ENCODE measurements at places on chromosomes 16 and 17.
A peak's percentile ranks its signal among the peaks of the same experiment; 100 is the strongest.

GRCh38 chr17:80413771-80414507 lies 1.0 kb upstream of the ENDOV start:
- no peak for DNase-seq

DNA sequence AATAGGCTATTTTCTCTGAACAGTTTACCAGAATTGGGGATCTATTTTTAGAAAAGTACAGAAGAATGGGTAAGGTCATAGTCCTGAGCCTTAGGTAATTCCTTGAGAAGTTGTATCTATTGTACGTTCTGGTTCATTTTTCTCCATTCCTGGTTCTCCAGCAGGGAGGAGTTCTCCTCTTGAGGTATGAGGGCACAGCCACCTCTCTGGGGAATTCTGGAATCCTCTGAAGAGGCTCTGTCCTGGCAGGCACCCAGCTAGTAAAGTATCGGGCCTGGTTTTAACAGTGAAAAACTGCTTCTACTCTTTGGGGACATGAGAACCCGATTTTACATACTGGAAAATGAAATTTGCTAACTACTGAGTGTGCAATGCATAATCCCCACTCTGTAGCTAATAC lies 19.6 kb upstream of the PMFBP1 start:
- DNase-seq: no peak

- DNase-seq: no peak
Observed at GRCh38 chr17:7644775-7645174, 6.0 kb upstream of the ATP1B2 start.

- no peak for DNase-seq
Observed at GRCh38 chr16:85639529-85640253, 26.6 kb downstream of the GSE1 start.

DNA sequence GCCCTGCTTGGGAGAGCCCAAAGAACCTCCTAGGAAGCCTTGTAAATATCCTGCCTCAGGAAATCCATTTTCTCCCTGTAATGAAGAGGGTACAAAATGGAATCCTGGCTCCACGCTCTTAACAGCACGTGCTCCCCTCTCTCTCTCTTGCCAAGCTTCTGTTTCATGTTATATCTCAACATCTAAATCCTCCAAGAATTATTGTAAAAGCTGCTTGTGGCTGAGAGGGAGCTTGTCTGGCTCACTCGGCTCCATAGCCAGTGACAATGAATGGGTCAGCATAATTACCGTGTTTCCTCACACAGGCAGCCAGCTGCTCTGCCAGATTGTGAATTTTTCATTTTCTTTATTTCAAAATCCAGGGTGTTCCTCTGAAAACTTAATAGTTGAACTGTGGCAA lies 317.8 kb downstream of the RBFOX1 start:
- no peak for DNase-seq

DNA sequence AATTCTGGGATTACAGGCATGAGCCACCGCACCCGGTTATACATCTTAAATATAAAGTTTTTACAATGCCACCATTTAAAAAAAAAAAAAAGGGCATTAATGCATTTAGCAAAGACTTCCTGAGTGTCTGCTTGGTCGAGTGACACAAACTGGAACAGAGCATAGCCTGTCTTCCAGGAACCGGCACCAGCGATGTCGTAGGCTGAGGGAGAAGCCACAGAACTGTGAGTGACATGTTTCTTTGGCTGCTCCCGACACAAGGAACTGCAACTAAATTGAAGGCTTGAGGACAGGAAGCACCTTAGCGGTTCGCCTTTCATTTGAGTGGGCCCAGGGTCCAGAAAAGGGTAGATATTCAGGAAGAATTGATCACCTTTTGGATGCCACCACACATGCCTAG lies 717.8 kb downstream of the MAF start:
- DNase-seq: no peak

GRCh38 chr16:57141822-57142631 lies 43.8 kb downstream of the PSME3IP1 start:
- DNase-seq: peak; percentile 88

- DNase-seq: no peak
Observed at GRCh38 chr16:84647828-84648594, at the start of gene KLHL36. Gene KLHL36, plus strand, starts transcription at chr16:84648511. Its CDS starts 2,357 bp downstream, at chr16:84650868.

GRCh38 chr16:12434567-12434966 lies 369.1 kb downstream of the CPPED1 start:
- no peak for DNase-seq

DNA sequence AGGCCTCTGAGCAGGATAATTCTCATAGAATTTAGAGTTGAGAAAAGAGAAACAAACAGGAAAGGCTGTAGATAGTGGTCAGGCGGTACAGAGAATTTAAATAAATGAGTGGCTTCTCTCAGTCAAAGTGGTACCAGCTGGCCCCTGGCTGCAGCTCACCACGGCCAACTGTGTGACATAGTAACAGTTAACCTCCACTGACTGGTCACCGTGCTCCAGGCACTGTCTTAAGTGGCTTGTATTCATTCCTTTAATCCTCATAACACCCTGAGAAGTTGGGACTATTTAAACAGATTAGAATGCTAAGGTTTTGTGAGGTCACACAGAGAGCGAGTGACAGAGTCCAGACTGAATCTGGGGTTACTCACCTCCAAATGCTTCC lies 108.9 kb downstream of the GNAO1 start:
- no peak for DNase-seq

GRCh38 chr17:80216473-80217456 lies 3.4 kb downstream of the SGSH start:
- DNase-seq: no peak

DNA sequence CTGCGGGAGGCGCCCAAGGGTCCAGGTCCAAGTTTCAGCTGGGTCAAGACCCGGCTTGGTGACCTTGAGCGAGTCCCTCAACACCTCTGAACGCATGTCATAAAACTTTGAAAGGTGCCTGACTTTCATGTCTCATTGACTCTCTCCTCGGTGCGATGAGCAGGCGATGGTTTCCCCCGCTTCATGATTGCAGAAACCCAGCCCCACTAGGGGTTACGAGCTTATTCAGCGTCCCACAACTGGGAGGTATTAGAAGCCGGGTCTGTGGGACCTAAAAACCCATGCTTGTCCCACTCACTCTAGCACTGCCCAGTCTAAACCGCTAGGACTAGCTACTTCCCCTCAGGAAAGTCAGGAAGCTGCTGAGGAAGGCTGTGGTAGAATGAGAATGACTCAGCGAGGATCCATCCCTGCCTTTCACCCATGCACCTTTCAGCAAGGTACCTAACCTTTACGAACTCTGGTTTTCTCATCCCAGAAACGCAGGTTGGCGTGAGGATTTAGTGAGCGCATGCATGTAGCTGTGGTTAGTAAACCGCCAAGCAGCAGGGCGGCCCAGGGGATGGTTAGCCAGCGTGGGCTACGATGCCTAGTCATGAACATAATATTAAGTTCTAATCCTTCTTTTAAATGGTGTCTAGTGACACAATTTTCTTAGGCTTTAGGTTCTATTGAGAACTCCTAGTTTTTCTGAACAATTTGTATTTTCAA lies 26.2 kb upstream of the RFFL start:
- peak; percentile 82 for DNase-seq

DNA sequence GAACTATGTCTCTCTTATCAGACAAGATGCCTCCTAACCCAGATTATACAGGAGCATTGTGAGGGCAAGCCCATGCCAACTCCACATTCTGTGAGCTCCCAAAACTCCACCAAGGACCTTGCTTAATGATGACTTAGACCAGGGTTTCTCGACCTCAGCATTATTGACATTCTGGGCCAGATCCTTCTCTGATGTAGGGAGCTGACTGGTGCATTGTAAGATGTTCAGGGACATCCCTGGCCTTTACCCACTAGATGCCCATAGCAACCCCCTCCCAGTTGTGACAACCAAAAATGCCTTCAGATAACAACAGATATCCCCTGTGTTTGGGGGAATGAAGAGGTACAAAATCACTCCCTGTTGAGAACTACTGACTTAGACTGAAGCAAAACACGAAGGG lies 43.6 kb downstream of the HOXB1 start:
- DNase-seq: no peak

Data from KBM-7 (cell line).